ENCODE measurements at places on chromosomes 5 and 9.

DNA sequence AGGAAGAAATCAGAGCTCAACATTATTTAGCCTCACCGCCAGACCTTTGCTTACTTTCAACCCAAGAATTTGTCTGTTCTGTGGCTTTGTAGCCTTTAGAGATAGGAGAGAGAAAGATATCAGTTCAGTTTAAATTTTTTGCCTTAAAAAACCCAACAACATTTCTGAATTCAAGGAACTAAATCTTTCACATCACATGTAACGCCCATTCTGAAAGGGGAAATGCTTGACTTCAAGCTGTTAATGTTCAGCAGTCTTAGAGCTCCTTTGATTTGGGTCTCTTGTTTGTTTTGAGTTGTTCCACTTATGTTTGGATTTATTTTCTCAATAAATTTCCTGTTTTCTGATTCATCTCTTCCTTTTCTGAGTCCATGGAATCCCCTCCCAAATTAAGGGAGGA is 294.5 kb downstream of the ARHGAP26 start:
- DNase-seq = no peak

GRCh38 chr5:113022661-113023060 is 46.1 kb downstream of the DCP2 start:
- peak; percentile 83 for DNase-seq

DNA sequence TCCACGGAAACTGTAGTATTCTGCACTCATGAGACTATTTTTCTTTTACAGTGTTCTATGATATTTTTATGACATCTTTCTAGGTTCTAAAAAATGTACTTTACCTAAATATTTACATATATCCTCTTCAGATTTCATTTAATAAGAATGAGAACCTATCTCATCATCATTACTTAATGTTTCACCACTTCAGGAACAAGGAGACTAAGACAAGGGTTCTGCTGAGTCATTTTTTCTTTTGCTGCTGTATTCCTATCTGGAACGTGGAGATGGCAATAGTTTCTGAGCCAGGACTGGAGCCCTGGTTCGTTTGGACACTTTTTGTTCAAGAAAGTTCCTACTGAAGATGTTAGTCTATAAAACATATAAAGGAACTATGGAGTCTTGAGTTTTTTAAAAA is 258.2 kb upstream of the MAP3K1 start:
- no peak for DNase-seq

DNA sequence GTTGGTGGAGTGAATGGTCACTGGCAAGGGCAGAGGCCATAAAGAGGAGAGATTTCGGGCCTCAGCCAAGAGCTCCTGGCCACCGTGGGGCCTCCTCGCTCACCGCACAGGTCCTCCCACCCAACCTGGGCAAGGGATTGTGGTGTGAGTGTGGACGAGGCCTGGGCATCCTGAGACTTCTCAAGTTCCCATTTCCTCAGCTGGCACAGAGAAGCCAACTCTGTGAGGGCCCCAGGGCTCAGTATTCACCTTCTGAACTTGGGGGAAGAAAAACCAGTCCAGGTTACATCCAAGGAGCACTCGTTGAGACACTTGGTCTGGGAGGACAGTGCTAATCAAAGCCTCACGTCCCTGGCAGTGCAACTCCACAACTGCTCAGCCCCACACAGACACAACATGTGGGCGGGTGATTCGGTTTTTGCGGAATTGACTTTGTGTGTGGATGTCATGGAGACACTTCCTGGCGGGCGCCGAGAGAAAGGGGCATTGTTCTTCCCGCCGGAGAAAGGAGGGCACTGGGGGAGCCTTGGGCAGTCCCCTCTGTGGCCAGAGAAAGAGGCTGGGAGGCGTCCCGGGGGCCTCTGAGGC is 28.5 kb upstream of the NKD2 start:
- DNase-seq = no peak

DNA sequence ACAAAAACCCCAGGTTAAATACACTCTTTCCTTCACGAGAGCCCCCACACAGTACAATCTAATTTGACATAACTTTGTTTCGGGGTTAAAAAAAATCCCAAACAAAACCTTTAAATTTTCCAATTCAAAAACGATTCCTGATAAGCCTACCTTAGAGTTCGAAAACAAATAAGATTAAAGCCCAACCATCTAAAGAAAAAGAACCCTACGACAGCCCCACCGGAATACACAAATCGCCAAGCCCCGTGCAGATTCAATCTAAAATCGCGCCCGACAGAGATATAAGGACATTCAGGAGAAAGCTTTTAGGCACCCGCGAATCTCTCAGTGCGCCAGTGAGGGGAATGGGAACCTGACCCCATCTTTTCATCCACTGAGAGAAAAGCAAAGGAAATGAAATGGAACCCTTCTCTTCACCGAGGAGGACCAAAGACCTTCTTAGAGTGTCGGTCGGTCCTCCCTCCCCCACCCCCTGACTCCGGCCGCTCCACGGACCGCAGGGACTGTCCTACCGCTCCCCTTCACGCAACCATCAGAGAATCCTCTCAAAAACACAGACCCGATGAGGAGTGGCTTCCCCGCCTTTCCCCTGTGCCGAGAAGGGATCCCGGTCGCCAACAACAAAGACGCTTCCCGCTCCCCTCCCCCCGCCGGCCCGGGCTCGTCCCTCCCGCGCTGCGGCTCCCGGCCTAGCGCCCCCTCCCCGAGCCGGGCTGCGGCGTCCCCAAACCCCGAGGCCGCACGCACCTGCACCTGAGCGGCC is 925 bp downstream of the ABHD17B start:
- DNase-seq = peak; percentile 20

DNA sequence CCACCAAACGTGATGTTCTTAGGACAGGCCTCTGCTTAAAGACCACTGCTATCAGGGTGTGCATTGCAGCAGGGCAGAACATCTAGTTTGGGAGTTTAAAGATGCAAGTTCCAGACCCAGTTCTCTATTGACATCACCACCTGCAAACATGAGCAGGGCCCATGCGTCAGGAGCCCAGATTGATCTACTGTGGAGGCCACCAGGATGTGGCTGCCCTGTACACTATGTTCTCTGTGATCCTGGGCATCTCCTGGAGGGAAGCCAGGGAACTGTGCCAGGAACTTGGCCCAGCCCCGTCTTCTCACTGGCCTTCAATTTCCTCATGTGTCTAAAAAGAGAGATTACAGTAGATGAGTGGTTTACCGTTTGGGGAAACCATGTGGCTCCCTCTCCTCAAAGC is 87.1 kb downstream of the PDE6A start:
- no peak for DNase-seq

GRCh38 chr5:152427721-152428120 is 22.6 kb upstream of the NMUR2 start:
- DNase-seq = no peak

DNA sequence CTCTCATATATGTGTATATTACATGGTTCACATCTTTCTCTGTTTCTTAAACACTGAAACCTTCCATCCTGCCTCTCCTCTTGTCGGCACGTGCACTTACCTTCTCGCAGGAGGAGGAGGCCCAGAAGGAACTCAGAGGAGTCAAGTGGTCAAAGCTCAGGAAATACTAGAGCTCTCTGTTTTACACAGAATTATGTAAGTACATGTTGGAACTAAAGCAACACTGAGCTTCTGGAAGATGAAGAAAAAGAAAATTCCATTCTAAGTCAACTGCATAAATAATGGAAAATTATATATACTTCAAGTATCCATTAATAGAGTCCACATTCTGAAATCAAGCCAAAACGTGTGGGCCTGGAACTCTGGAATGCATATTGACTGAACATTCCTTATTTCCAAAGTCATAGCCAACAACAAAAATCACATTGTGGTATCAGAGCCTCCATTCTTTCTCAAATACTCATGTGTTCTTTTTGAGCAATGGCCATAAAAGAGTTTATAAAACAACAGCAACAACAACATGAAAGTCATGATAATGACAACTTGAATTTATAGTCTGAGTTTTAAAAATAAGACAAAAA is 121.5 kb upstream of the RAI14 start:
- DNase-seq = no peak

- no peak for DNase-seq
Measured at GRCh38 chr5:108193021-108193795, 188.7 kb downstream of the FBXL17 start.

GRCh38 chr5:116646611-116647289 is 72.1 kb upstream of the SEMA6A start:
- no peak for DNase-seq

- DNase-seq = no peak
Measured at GRCh38 chr9:134291961-134292871, 34.0 kb upstream of the RXRA start.

- DNase-seq = no peak
Measured at GRCh38 chr9:122191584-122191983, 31.9 kb downstream of the MORN5 start.

DNA sequence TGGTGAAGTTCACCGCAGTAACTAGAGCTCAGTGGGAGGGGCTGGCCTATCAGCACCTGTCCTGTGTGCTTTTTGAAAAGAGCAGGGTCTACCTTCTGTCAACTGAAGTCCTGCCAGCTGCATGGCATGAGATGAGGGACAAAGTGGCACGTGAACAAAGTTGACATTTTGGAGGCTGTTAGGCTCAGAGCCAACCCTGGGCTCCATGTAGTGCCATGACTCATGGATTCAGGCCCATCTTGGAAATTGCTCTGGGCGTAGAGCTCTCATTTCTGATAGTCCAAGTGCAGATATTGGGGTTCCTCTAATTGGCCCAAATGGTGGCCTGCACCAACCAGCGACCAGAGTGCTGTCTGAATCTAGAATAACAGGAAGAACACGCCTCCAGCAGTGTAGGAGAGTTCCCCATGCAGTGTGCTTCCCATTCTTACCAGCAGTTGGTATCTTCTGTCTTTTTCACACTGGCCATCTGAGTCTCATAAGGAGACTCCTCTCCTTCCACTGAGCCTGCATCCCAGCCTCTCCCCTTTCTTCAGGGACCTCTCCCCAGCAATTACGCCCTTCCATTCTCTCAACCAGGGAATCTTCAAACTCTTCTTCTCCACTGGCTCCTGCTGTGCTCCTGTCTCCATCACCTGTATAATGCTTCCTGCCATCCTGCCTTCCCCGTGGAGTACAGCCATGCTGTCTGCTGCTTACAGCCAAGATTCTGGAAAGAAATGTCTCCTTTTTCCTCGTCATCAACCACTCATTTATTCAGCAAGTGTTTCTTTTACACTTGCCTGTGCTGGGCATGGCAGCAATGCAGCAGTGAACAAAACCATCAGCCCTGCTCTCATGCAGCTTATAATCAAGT is 30.4 kb downstream of the IRF1 start:
- no peak for DNase-seq

All from CD4-positive, alpha-beta memory T cell (primary cell).